Panc1 (cell line): ENCODE measurements at places on chromosomes 2 and 18. TPM values are rescaled to one million over a fixed set of nuclear protein-coding genes. Genes with fewer than 3 reads are reported as not detected.

FZD7 gene
- total RNA-seq: 38.1 TPM

DNA sequence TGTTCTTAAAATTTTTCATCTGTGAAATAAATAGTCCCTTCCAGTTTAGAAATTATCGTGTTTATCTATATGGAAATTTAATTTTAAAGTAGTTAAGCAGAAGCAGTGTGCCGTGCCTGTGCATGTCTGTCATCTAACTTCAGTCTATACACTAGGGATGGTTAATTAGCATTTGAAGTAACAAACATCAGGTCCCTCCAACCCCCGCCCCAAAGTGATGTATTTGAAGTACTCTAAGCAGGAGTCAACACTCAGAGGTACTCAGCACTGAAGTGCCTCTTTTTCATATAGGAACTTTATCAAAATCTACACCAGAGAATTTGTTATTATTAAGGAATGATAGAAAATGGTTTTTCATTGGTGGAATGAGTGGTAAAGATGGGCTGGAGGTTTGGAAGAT, 33.0 kb downstream of the LANCL1 start:
- DNase-seq: no peak

RAB27B gene
- total RNA-seq: 3.9 TPM

GRCh38 chr2:239895669-239896068, 129.5 kb downstream of the NDUFA10 start:
- no peak for DNase-seq

DNA sequence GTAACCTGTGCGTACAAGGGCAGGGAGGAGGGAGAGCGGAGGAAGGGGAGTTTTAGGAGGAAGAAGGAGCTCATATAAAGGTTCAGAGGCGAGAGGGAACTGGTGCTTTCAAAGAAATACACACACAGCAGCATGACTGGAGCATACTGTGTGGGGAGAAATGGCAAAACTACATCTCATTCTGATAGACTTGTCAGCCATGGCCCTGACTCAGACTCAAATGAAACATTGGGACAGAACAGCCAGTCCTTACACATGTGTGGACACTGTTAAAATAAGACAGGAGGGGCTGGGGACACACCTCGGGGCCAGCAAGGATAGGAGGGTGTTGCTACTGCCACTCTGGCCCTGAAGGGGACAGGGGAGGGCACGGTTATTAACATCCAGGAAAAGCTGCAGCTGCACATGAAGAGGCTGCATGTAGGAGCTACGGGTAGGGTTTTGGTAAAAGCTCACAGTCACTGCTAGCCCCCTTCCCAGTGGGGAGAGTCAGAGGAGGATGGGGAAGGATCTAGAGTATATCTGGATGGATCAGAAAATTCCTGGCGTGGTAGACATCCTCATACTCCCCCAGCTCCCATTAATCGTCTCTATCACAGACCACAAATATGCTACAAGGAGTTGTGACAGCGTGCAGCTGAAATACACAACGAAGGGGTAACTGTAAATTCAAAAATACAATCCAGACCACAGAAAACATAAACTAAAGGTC, 110.5 kb downstream of the GATA6 start:
- no peak for DNase-seq

- DNase-seq: no peak
Measured at GRCh38 chr2:101881131-101881530, 110.6 kb upstream of the IL1R2 start.

DNA sequence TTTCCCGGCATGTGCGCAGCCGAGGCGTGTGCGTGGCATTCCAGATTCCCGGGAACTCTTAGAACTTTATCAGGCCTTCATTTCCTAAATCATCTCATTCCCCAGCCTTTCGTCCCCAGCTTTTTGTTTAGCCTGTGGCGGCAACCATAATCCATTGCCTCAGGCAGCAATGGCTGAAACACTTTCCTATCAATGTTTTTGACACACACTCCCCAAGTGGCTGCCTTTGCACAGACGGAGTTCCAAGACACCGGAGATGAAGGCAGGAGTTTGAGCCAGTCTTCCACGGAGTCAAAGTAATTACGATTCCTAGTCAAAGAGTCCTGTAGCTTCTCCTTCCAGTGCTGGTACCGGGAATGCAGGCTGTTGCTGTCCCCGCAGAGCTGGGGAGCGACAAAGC, 64.8 kb downstream of the KCNG2 start:
- no peak for DNase-seq

GULP1 gene
- 51.5 TPM for total RNA-seq

GRCh38 chr2:44616667-44617155, 255.0 kb downstream of the CAMKMT start:
- no peak for DNase-seq

- no peak for DNase-seq
Measured at GRCh38 chr2:239467281-239467955, 66.6 kb upstream of the HDAC4 start.

DNA sequence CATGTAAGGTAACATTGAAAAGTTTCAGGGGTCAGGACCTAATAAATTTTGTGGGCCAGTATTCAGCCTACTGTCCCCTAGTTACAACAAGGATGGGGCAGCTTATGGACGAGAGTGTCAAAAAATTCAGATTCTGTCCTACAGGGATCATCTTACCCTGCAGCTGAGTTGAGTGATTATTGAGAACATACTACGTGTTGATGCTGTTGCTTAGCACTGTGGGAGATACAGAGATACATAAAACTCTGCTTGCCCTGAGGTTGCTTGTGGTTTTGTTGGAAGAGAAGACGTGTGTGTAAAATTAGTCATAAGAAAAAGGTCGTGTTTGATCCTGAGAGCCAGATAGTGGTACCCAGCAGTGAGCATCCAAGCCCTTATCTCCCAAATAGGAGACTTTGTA, 253.2 kb downstream of the NEDD4L start:
- no peak for DNase-seq

GRCh38 chr18:60936101-60936500, 397.1 kb upstream of the CDH20 start:
- no peak for DNase-seq

HMSD gene
- total RNA-seq: 1.3 TPM

DNA sequence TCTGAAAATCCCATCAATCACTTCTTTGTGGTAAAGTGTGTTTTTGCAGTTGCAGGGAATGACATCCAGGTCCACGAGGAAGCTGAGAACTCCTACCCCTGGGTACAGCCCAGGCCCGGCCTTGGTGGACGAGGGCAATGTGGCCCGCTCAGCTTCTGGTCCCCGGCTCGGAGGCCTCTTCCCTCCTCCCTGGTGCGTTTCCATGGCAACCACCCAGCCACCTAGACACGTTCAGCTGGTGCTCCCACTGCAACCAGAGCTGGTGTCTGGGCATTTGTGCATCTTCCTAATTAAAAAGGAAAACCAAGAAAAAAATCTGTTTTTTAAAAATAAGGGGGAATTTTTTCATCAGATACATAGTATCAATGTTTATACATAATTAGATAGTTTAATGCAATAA, 603.6 kb upstream of the SALL3 start:
- no peak for DNase-seq

DNA sequence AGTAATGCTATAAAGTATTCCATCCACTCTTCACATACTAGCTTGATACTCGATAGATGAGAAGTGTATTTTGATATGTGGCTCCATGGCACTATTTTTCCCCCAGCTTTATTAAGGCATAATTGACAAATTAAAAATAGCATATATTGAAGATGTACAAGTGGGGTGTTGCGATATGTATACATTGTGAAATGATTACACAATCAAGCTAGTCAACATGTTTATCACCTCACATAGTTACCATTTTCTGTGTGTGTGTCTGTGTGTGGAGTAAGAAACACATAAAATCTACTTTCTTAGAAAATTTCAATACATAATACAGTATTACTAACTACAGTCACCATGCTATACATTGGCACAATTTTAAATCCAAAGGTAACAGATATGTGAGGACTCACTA, 82.5 kb upstream of the MYT1L start:
- DNase-seq: no peak

DNA sequence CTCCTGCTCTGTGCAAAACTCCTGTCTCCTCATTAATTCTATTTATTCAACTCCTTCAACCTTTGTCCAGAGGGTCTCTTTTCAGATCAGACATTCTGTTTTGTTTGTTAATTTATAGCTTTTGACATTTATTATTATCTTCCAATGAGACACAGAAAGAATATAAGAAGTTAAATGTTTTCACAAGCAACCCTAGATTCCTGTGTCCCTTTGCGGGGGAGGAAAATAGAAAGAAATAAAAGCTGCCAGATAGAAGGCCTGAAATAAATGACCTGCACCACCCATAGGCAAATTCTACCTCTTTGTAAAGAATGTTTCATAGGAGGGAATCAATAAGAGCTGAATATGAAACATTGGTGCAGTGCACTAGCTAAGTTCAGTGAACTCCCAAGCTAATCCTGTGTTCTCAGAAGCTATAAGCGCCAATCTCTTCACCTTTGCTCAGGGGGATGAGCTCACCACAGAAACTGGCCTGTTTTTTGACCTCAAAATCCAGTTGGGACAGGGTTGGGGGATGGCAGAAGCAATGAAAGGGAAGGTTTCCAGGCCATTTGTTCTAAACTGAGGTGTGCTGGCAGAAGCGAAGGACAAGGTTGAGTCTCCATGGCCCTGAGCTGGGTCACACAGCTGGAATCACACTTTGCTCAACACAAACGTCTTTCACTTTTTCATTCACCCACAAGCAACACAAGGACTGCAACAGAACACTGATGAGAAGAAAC, 258.6 kb downstream of the NRXN1 start:
- no peak for DNase-seq

IGFBP5 gene
- 1.9 TPM for total RNA-seq

DNA sequence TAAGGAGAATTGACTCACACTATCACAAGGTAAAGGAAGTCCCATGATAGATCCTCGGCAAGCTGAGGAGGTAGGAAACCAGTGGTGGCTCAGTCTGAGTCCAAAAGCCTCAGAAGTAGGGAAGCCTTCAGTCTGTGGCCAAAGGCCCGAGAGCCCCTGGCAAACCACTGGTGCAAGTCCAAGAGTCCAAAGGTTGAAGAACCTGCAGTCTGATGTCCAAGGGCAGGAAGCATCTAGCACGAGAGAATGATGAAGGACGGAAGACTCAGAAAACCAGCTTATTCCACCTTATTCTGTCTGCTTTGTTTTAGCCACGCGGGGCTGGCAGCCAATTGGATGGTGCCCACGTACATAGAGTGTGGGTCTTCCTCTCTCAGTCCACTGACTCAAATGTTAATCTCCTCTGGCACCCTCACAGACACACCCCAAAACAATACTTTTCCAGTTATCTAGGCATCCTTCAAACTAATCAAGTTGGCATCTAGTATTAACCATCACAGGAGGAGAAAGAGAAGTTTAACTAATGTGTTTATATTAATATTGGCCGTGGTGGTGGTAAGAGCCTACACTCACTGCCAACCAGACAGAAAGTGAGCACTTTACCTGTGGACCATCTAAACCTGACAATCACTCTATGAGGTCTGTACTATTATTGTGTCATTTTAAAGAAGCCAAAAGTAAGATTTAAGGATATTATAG, 8.1 kb upstream of the TRIB2 start:
- no peak for DNase-seq

GRCh38 chr18:24949908-24950307, 402.1 kb downstream of the ZNF521 start:
- no peak for DNase-seq

FAM110C gene
- total RNA-seq: 0.13 TPM

TUBB8B gene
- not detected for total RNA-seq

LYPD6B gene
- total RNA-seq: 2.2 TPM

DNA sequence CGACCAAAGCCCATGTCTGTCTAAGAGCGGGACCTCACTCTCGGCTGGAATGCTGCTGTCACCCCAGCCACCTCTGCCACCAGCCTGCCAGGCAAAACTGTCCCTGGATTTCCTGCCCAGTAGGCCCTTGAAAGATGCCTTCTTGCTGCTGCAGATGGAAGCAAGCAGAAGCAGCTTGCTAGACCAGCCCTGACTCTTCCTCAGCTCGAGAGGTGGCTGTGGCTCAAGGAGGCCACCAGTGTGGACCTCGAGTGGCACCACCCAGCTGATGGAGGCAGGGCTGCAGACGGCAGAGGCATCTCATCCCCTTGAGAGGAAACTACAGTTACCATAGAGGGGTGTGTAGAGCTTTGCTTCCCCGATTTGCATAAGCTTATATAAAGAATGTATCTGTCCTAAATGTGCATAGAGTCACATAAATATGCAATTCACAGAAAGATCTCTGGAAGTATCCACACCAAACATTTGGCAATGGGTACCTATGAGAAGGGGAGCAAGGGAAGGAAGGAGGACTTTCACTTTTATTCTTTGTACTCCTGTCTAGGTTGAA, 20.6 kb downstream of the ADCY3 start:
- DNase-seq: no peak

ARHGAP25 gene
- total RNA-seq: 0.49 TPM

BAZ2B gene
- total RNA-seq: 38.6 TPM

- no peak for DNase-seq
Measured at GRCh38 chr2:17790536-17790935, 25.7 kb upstream of the MSGN1 start.

ATOH8 gene
- total RNA-seq: 3.8 TPM

SPDYA gene
- 0.87 TPM for total RNA-seq

DNA sequence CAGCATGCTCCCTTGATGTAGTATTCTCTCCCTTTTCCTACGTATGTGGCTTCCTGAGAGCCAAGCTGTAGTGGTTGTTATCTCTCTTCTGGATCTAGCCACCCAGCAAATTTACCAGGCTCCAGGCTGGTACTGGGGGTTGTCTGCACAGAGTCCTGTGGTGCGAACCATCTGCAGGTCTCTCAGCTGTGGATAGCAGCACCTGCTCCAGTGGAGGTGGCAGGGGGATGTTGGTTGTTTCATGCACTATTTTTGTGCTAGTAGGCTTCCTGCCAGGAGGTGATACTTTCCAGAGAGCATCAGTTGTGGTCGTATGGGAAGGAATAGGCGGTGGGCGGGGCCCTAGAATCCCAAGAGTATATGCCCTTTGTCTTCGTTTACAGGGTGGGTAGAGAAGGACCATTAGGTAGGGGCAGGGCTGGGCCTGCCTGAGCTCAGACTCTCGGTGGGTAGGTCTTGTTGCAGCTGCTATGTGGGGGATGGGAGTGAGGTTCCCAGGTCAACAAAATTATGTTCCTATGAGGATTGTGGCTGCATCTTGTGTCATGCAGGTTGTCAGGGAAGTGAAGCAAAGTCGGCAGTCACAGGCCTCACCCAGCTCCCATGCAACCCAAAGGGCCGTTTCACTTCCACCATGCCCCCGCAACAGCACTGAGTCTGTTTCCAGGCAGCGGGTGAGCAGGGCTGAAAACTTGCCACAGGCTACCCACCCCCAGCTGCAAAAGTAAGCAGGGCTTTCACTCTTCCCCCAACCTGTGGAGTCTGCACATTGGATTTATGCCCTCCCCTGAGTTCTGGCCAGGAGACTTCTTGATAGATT, 1139.5 kb downstream of the BCL11A start:
- no peak for DNase-seq

- DNase-seq: no peak
Measured at GRCh38 chr2:210544831-210545230, 11.6 kb upstream of the CPS1 start.
